A172 (cell line): ENCODE measurements at places on chromosomes 13 and 19.

GRCh38 chr13:32023698-32024097 is 7.9 kb upstream of the FRY start:
- DNase-seq: no peak

DNA sequence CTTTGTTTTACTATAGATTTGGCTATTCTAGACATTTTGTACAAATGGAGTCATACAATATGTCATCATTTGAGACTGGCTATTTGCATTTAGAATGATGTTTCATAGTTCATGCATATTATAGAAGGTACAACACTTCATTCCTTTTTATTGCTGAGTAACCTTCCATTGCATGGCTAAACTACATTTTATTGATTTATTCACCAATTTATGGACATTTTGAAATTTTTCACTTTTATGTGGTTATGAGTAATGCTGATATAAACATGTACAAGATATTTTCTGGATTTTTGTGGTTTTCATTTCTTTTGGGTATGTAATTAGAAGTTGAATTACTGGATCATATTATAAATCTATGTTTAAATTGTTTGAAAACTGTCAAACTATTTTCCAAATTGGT is 710.3 kb upstream of the SLITRK5 start:
- peak; percentile 22 for DNase-seq

GRCh38 chr13:100176801-100177400 is 88.0 kb downstream of the PCCA start:
- DNase-seq: peak; percentile 13

DNA sequence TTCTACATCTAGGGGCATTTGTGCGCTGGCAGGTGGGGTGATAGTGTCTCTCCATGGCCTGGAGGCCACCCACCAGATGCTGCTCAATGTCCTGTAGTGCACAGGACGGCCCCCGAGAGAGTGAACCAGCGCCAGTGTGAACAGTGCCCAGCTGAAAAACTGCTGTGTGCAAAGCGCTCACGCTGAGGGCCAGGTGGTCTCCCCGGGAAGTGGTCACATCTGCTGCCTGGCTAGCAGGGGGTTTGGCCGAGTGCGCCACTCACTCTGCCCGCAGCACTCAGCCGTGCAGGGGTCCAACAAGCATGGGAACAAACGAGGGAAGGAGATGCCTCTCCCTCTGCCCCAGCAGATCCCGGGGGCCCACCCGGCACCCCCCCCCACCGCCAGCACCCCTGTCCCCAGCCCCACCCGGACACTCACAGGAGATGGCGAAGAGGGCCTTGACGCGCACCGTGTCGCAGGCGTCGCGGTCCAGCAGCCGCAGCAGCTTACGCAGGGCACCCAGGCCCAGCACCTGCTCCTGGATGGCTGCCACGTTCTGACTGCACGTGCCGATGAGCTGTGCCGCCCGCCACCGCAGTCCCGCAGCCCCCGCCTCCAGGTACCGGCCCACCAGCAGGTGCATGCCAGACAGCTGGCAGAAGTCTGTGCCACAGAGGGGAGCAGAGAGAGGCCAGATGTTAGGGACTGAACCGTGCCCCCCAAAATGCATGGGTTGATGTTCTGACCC is 5.8 kb downstream of the HSPBP1 start:
- DNase-seq: no peak

- no peak for DNase-seq
Measured at GRCh38 chr13:21059641-21060337, 1.6 kb downstream of the LATS2 start.
